ENCODE measurements at places on chromosomes 6 and 20.

DNA sequence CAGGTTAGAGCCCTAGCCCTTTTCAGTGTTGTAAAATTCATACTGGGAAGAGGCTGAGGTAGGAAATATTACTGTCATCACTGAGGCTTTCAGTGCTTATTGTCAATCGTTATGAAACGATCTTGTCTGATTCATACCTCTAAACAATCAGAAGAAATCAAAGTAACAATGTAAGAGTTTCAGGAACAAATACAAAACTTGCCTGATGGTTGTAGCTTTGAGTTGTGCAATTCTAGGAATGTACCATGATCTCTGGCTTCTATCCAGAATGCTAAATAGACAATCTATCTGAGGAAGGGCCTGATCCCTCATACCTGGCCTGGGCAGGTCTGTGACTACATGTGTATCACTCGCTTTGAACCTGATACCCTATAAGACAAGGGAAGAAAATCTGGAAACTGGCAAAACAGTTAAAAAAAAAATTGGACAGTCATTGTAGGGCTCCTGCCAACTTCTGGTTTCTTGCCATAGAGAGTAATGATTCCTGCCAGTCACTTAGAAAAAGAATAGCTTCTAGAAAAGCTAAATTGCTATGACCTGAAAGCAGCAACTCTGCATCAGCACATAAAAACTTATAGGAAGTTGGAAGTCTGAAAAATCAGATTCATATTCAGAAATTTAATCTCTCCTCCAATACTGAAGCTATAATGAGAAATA lies 234.7 kb downstream of the BTBD9 start:
- DNase-seq = no peak

DNA sequence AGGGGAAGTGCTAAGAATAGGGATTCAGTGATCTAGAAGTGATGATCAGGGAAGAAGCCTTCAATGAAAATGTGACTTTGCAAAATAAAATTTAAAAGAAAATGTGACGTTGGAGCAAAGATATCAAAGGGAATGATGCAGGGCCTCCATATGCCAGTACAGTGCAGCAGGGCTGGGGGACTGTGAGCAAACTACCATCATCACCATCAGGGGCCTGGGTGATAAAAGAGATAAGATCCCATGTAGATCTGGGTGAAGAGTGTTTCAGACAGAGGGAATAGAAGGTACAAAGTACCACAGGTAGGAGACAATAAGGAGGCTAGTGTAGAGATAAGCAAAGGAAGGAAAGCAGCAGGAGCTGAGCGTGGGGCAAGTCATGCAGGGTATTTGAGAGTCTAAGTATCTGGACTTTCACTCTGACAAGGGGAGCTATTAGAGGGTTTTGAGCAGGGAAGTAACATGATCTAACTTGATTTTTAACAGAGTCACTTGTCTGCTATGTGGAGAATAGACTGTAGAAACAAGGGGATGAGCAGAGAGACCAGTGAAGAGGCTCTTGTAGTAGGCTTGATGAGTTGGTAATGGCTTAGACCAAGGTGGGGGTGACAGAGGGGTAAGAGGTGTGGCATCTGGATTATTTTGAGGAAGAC lies 295.6 kb downstream of the ZFAND3 start:
- no peak for DNase-seq

DNA sequence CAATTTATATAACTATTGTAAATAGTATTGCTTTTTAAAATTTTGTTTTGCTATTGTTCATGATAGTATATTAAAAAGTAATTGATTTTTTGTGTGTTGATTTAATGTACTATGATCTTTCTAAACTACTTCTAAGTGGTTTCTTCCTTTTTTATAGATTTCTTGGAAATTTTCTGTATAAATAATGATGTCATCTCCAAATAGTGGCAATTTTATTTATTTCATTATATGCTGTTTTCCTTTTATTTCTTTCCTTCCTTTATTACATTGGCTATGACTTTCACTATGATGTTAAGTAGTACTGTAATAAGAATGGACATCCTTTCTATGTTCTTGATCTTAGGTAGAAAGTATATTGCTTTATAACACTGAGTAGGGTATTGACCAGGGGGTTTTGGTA lies 451.5 kb upstream of the SPTLC3 start:
- DNase-seq = no peak

GRCh38 chr20:10696650-10697049 lies 22.9 kb upstream of the JAG1 start:
- DNase-seq = peak; percentile 24

- DNase-seq = peak; percentile 4
These were observed 45.2 kb downstream of the DPPA5 start for GRCh38 chr6:73308712-73309534.

DNA sequence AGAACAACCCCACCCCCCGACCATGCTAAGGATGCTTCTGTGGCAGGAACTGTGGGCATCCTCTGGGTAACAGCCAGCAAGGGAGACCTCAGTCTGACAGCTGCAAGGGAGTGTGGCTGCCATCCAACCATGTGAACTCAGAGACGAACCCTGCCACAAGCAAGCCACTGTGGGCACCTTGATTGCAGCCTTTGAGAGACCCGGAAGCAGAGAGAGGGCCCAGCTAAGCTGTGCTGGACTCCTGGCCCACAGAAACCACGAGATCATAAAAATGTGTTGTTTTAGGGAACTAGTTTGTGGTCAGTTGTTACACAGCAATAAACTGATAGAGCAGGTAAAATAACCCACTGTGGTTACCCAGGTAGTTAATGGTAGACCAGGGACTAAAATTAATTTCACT lies 414.6 kb downstream of the CDH26 start:
- DNase-seq = no peak

Measured in stimulated activated CD4-positive, alpha-beta T cell treated with anti-CD3 and anti-CD28 coated beads, Interleukin-2, amount 100 ng/mL, for 24 hours (primary cell).